ENCODE measurements at places on chromosomes 1 and 21.

- peak; percentile 22 for DNase-seq
Observed at GRCh38 chr1:145891587-145892485, 6.2 kb upstream of the ANKRD35 start.

DNA sequence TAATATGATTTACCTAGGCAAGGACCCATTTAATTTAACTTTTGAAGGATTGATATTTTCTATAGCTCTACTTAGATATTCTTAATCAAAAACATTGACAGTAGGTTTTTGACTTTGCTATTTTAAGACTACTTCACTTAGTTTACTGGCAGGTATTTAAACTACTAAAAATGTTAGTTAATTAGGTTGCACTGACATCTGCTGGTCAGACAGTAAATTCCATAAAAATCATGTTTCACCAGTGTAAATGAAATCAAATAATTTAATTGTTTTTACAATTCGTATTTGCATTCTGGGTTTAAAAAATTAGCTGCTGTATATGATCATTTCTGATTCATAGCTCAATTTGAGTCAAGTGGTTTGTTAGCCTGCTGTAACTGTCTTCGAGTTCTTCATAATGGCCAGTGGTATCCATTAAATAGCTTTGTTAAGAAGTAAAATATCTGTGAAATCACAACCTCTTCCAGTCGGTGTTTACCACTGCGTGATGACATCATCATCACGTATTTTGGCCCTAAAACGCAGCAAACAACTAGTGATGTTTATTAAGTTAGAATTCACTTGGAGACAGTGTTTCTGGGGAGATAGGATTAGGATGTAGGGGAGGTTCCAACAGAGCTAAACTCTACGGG, 26.2 kb downstream of the EXTL2 start:
- peak; percentile 27 for DNase-seq

DNA sequence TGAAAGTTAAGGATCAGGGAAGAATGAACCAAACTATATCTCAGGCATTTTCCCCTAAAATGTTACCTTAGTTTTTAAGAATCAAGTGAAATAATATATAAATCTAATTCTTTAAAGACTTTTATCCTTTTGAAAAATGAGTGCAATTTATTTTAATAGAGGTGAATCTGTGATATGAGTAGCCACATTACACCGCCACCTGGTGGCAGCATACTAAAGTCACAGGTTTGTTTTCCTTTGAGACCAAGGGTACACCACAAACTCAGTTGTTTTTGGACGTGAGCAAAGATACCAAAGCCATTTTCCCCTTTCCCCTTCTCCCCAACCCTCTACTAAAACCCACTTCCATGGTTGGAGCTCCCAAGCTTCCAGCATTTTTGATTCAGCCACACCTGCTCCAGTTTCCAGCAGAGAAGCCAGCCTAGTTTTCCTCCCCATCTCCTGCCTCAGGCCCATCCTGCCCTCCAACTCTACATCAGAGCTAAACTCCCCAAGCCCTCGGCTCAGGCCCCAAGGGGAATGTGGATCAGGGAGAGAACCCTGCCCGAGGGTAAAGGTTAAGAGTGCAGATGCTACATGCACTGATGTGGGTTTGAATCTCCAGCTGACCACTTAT, 22.9 kb upstream of the LDLRAP1 start:
- peak; percentile 74 for DNase-seq

DNA sequence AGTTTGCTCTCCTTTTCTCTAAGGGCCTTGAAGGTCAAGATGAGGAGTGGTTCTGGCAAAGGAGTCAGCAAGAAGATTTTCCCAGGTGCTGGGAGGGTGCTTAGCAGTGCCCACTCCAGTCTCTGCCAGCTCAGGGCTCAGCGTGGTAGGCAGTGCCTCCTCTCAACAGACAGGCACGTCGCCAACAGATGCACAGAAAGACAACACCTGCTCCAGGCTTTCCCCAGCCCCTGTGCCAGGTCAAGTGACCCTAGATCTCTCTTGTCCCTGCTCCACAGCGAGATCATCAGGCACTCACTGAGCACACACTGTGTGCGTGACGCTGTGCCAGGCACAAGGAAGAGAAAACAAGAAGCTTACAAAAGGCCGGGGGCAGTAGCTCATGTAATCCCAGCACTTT, 86.0 kb downstream of the CASZ1 start:
- no peak for DNase-seq

GRCh38 chr1:93811326-93812065, 67.5 kb downstream of the DNTTIP2 start:
- no peak for DNase-seq

DNA sequence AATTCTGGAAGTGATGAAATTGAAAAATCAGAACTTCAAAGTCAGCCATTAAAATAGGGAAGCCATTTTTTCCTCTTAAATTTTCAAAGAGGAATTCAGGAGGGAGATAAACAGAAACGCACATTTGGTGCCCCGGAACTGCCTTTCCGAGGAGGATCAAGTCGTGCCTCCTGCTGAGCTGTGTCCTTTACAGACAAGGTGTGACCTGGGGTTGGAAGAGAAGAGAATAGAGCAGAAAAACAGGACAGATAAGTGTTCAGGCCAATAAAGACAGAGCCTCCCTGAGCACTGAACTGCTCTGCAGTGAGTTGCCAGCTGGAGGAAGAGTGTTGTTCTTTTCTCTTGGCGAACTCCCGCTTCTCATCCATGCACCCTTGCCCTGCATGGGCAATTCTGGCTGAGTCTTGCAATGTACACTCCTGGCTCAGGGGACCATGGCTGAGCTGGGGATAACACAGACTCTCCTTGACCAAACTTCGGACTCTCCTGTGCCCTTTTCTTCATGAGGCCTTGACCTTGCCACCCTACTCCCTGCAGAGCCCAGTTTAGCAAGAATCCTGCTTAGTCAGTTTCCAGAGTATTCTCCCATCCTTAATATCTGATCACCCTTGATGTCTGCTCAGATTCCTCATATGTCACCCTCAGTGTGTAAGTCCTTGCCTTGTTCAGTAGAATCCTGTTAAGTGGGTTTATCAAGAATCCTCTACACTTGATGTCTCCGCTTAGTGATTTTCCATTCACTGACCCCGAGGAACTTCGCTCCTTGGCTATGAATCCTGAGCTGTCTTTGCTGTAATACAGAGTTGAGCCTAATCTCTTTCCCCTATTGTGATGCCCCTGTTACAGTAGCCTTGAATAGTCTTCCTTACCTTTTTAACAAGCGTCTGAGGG, 1.3 kb upstream of the MTARC1 start:
- no peak for DNase-seq

GRCh38 chr1:182340233-182341058, 51.1 kb downstream of the GLUL start:
- no peak for DNase-seq

DNA sequence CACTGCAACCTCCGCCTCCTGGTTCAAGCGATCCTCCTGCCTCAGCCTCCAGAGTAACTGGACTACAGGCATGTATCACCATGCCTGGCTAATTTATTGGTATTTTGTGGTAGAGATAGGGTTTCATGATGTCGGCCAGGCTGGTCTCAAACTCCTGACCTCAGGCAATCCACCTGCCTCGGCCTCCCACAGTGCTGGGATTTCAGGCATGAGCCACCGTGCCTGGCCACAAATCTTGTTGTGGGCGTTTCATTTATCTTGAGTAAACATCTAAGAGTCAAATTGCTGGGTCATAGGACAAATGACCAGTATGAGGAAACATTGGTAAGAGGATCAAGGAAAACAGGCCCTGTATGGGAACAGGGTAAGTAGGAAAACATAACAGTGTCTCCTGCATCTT, 17.9 kb downstream of the TMEM200B start:
- DNase-seq, result no peak

DNA sequence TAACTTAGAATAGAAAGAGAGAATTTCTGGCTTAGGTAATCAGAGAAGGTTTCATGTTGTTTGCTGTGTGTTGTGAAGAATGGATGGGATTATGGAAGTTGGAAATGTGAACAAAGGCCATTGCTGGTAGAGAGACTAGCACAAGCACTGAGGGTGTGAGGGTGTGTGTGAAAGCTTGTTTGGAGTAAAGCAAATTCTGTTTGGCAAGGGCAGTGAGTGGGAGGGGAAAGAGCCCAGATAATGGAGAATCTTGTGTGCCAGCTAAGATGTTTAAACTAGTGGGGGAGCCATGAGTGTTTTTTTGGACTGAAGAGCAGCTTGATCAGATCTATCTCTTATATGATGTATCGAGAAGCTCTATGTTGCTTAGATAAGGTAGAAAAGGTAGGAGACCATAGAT, 107.1 kb downstream of the DISP1 start:
- DNase-seq, result no peak

DNA sequence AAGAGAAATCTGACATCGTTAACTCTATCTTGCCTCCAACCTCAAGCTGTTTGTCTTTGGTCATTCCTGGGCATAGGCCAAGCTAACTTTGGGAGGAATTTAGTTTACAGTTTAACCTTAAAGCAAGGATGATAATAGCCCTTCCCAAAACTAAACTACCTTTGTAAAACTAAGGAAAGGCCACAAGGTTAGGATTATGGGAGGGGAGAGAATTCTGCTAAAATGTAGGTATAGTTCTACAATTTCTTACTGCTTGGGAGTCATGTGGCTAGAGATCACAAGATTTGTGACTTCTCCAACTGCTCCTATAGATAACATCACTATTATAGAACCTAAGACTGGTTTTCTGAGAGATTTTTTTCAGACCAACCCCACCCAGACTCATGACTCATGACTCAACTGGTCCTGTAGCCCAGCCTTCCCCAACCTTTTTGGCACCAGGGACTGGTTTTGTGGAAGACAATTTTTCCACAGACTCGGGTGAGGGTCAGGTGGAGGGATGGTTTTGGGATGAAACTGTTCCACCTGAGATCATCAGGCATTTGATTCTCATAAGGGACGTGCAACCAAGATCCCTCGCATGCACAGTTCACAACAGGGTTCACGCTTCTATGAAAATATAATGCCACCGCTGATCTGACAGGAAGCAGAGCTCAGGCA, 70.7 kb upstream of the MUTYH start:
- DNase-seq, result no peak

GRCh38 chr1:7366286-7366954, 404.7 kb upstream of the VAMP3 start:
- DNase-seq, result no peak

DNA sequence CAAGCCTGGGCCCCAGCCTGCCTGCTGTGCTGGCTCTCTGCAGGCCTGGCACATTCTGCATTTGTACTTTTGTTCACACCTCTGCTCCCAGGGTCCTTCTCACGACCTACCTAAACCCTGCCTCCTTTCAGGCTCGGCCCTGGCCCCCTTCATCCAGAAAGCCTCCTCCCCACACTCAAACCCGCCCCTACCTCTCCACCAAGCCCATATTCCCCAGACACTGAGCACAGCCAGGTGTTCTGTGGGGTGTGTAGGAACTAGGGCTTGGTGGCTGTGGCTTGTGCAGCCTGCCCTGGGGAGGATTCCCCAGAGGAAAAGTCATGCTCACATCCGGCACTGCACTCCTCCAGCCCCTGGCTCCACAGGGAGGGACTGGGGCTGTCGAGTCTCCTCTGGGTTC, 8.2 kb upstream of the MIXL1 start:
- DNase-seq, result no peak

DNA sequence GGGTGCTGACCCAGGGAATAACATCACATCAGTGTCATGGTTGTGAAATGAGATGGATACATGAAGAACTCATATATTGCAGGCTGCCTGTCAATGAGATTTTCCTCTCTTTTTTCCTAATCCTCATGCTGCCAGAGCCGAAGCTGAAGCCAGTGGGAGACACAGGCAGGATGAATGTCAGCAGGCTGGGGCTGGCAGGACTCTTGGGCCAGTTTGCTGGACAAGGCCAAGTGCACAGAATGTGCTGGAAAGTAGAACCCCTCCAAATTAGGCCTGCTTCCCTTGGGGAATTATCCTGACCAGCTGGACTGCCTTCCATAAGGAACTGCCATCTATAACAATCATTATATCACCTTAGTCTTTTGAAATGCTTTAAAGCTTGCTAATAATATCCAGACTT, 31.4 kb downstream of the SLC44A3 start:
- DNase-seq, result no peak

GRCh38 chr1:18761948-18762840, 97.3 kb downstream of the TAS1R2 start:
- DNase-seq, result no peak

DNA sequence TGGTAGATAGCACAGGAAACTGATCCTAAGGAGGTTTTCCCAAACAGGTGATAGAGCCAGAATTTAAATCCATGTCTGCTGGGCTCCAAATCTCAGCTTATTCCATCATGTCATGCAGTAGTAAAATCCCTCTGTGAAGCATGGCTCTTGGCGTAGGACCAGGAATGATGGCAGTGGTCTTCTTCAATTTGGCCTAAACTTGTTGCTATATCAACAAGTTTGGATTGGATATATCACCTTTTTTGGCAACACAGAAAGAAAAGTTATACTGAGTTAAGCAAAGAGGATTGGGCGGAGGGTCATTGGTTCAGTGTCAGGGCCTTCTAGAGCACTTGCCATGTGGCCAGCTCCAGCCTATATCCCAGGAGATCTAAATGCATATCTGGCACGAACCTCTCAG, 52.2 kb downstream of the FGGY start:
- no peak for DNase-seq

GRCh38 chr1:35340519-35340918, 72.0 kb downstream of the ZMYM4 start:
- DNase-seq, result no peak

- no peak for DNase-seq
Observed at GRCh38 chr1:181152892-181153633, 64.6 kb downstream of the IER5 start.

DNA sequence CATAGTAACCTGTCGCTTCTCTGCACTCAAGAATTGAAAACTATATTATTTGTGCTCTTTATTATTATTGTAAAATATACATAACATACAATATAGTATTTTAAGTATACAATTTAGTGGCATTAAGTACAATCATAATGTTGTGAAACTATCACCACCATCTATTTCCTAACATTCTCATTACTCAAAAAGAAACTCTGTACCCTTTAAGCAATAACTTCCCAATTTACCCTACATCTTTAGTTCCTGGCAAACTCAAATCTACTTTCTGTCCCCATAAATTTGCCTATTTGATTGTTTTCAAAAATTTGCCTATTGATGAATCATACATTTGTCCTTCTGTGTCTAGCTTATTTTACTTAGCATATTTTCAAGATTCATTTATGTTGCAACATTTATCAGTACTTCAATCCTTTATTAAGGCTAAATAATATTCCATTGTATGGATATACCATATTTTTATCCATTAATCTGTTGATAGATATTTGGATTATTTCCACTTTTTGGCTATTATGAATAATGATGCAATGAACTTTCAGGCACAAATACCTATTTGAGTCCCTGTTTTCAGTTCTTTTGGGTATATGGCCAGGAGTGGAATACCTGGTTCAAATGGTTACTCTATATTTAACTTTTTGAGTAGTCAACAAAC, 99.6 kb upstream of the DMRTA2 start:
- DNase-seq, result no peak

DNA sequence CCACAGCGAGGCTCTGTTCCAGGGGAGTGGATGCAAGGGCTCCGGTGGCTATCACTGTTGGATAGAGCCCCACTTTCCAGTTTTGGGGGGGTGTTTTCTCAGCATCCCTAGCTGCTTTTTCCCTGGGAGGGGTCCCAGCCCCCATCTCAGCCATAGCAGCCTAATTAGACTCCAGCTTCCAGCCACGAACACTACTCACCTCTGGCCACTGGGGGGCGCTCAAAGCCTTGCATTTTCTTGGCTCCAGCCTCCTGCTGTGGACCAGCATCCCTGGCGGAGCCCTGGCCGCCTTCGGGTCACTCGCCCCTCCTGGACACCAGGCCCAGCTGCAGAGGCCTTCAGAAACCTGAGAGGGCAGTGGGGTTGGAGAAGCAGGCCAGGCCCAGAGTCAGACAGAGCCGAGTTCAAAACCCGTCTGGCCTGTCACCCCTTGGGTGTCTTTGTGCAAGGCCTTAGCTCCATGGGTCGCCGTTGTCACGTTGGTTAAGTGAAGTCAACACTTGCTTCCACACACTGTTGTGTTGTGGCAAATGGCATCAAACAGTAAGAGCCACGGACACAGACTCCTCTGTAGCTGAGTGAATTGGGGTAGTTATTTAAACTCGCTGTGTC, 93.5 kb upstream of the ACTL8 start:
- no peak for DNase-seq

All from CD4-positive, alpha-beta T cell treated with Interleukin-6 at 100 ng/mL for 8 hours (primary cell).